ENCODE measurements at places on chromosomes 6 and 20. TPM values are rescaled to one million over a fixed set of nuclear protein-coding genes. Genes with fewer than 3 reads are reported as not detected.

The CITED2 gene
- total RNA-seq: 23.6 TPM

The RMND1 gene
- total RNA-seq: 33.3 TPM

The BMP2 gene
- not detected for total RNA-seq

The NRSN1 gene
- not detected for total RNA-seq

The QKI gene
- 224 TPM for total RNA-seq

The BPIFB2 gene
- not detected for total RNA-seq

The GHRH gene
- total RNA-seq: not detected

The MUCL3 gene
- not detected for total RNA-seq

The PRDM13 gene
- total RNA-seq: not detected

The SEMG1 gene
- total RNA-seq: not detected

The CYP24A1 gene
- not detected for total RNA-seq

DNA sequence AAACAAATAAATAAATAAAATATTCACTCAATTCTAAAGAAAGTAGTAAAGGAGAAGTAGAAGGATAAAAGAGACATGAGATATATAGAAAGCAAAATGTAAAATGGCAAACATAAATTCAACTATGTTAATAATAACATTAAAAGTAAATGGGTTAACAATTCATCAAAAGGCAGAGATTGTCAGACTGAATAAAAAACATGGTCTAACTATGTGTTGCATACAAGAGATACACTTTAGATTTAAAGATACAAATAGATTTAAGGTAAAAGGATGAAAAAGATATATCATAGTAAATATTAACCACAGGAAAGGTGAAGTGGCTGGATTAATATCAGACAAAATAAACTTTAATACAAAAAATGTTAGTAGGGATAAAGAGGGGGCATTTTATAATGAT is 35.8 kb upstream of the PDE10A start:
- no peak overlapping the region for H3K4me3 ChIP-seq
- H3K27ac ChIP-seq: no peak overlapping the region
- no peaks in the 10 kb centered on the region for H3K27me3 ChIP-seq
- no peaks in the 10 kb centered on the region for H3K36me3 ChIP-seq

DNA sequence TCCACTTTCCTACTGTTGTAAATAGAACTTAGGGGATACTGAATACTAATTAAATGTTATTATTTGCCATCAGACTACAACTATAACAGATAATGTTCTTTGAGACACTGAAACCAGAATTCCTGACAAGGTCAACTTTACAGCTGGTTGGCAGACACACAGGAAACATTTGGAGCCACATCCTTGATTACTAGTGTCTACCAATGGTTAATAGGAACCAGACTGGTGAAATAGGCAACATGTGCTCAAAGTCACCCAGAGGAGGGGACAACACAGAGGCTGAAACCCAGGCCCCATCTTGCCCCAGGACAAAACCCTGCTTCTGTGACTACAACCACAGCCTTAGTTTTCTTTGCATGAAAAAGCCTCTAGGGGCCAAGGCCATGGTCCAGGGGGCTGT is 47.8 kb upstream of the NT5E start:
- no peak for DNase-seq
- no peaks in the 10 kb centered on the region for H3K27me3 ChIP-seq
- H3K4me3 ChIP-seq: no peak overlapping the region

- H3K4me1 ChIP-seq: no peaks in the 10 kb centered on the region
- no peaks in the 10 kb centered on the region for H3K36me3 ChIP-seq
- H3K27ac ChIP-seq: no peak overlapping the region
Observed at GRCh38 chr6:148602136-148602535, 144.7 kb upstream of the UST start.

GRCh38 chr6:120447605-120448004 is 886.7 kb downstream of the TBC1D32 start:
- peak; percentile 5 for DNase-seq
- H3K4me3 ChIP-seq: no peak overlapping the region
- H3K27me3 ChIP-seq: no peaks in the 10 kb centered on the region
- no peaks in the 10 kb centered on the region for H3K36me3 ChIP-seq
- H3K4me1 ChIP-seq: no peaks in the 10 kb centered on the region
- no peak overlapping the region for H3K27ac ChIP-seq

DNA sequence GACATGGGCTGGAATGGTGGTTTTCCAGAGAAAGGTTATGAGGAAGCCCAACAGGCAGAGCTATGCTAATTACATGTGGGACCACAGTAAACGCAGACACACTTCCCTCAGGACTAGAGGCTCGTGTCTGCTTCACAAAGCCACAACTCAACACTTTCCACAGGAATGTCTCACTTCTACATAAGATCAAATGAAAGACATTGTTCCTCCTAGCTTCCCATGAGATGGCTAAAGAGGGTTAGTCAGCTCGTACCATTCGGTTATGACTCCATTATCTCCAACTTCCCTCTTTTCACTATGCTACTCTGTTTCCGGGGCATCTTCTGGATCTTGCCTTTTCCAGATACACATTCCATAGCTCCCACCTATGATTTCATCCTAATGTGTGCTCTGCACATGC is 29.1 kb upstream of the ZC3H12D start:
- no peak for DNase-seq
- peaks cover 17% of the 10 kb centered on the region for H3K36me3 ChIP-seq
- no peak overlapping the region for H3K4me3 ChIP-seq
- no peaks in the 10 kb centered on the region for H3K27me3 ChIP-seq
- peaks cover 3% of the 10 kb centered on the region for H3K4me1 ChIP-seq
- no peak overlapping the region for H3K27ac ChIP-seq

- H3K4me3 ChIP-seq: no peak overlapping the region
- H3K4me1 ChIP-seq: no peaks in the 10 kb centered on the region
- no peak overlapping the region for H3K27ac ChIP-seq
- H3K27me3 ChIP-seq: no peaks in the 10 kb centered on the region
- no peaks in the 10 kb centered on the region for H3K36me3 ChIP-seq
Observed at GRCh38 chr6:149266659-149267058, 50.9 kb upstream of the TAB2 start.

- H3K27me3 ChIP-seq: peaks cover 26% of the 10 kb centered on the region
- peaks cover 13% of the 10 kb centered on the region for H3K4me1 ChIP-seq
- H3K27ac ChIP-seq: peak overlapping the region; percentile 42
- DNase-seq: no peak
- no peaks in the 10 kb centered on the region for H3K36me3 ChIP-seq
- H3K4me3 ChIP-seq: peak overlapping the region; percentile 56
Observed at GRCh38 chr20:37915434-37915787, 12.5 kb downstream of the VSTM2L start.

- H3K27me3 ChIP-seq: no peaks in the 10 kb centered on the region
- no peaks in the 10 kb centered on the region for H3K4me1 ChIP-seq
- H3K27ac ChIP-seq: no peak overlapping the region
- H3K4me3 ChIP-seq: no peak overlapping the region
Observed at GRCh38 chr6:43884652-43885022, 114.6 kb downstream of the VEGFA start.

- no peaks in the 10 kb centered on the region for H3K36me3 ChIP-seq
- DNase-seq: no peak
- 0 out of 2 replicates have a peak, but pooled peaks cover 2% of the 10 kb centered on the region for H3K27me3 ChIP-seq
- no peak overlapping the region for H3K27ac ChIP-seq
- no peak overlapping the region for H3K4me3 ChIP-seq
- no peaks in the 10 kb centered on the region for H3K4me1 ChIP-seq
Observed at GRCh38 chr20:53409447-53409717, 184.3 kb downstream of the ZNF217 start.

DNA sequence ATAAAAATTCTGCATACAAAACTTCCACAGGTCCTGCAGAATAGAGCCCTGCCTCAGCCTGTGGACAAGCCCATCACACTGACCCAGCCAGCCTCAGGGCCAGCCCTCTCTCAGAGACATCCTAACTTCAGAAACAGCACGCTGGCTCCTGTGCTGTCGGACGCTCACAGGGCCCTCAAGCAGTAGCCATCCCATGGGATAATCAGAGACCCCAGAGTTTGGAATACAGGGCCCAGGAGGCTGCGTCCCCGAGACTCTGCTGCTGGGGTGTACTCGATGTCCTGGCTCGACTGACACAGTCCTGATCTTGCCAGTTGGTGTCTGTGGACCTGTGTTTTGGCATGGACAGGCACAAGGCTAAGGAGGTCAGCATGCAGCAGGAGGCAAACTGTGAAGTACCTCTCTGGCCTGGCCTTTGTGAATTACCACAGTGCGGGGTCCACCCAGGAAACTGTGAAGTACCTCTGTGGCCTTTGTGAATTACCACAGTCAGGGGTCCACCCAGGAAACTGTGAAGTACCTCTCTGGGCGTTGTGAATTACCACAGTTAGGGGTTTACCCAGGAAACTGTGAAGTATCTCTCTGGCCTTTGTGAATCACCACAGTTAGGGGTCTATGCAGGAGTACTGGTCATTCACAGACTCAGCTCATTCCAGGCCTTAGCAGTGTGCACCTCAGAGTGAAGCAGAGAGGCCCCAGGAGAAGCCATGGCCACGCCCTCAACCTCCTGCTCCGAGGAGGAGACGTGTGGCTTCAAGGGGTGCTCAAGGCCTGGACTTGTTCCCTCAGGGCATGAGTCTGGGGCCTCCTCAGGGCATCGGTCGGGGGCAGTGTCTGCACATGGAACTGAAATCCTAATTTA is 212.4 kb downstream of the SYNDIG1 start:
- DNase-seq: no peak
- H3K4me1 ChIP-seq: peaks cover 11% of the 10 kb centered on the region
- no peaks in the 10 kb centered on the region for H3K36me3 ChIP-seq

GRCh38 chr6:111837007-111837406 is 36.2 kb downstream of the FYN start:
- H3K4me3 ChIP-seq: no peak overlapping the region
- no peak overlapping the region for H3K27ac ChIP-seq
- no peaks in the 10 kb centered on the region for H3K27me3 ChIP-seq
- peaks cover 3% of the 10 kb centered on the region for H3K36me3 ChIP-seq

- no peak overlapping the region for H3K4me3 ChIP-seq
- DNase-seq: no peak
- H3K27ac ChIP-seq: no peak overlapping the region
- no peaks in the 10 kb centered on the region for H3K36me3 ChIP-seq
Observed at GRCh38 chr6:652865-653264, 4.0 kb downstream of the HUS1B start.

DNA sequence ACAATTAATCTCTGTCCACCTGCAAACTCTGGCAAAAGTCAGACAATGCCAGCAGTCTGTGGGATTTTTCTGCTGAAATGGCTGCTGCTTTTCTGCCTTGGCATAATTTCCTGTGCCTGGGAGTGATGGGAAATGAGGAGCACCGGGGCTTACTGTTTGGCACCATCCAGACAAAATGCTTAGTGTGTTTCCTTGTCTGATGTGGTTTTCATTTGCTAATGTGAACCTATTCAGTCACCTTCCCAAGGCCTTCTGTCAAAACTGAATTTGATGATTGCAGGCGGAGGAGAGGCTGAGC is 56.4 kb downstream of the CDH4 start:
- no peaks in the 10 kb centered on the region for H3K36me3 ChIP-seq
- no peak for DNase-seq
- H3K4me1 ChIP-seq: no peaks in the 10 kb centered on the region
- H3K27me3 ChIP-seq: peaks cover 22% of the 10 kb centered on the region

DNA sequence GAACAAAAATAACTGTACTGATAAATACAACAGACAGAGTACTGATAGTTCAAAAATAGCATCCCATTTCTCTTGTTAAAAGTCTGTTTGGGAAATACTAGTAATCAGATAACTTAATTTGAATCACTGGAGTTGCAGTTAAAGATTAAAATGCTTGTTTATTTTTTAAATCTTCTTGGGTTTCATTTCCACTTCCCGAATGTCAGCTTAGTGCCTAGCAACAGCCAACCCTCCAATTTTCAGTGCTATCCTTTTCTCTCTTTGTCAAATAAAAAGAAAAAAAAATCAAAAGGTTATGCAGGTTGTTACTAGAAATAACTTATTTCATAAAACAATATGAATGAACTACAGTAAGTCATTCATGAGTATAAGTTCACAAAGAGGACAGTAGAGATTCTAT is 257.7 kb upstream of the STXBP5 start:
- H3K4me1 ChIP-seq: 0 out of 2 replicates have a peak, but pooled peaks cover 2% of the 10 kb centered on the region
- no peak overlapping the region for H3K4me3 ChIP-seq
- no peaks in the 10 kb centered on the region for H3K36me3 ChIP-seq
- no peak for DNase-seq
- no peaks in the 10 kb centered on the region for H3K27me3 ChIP-seq

DNA sequence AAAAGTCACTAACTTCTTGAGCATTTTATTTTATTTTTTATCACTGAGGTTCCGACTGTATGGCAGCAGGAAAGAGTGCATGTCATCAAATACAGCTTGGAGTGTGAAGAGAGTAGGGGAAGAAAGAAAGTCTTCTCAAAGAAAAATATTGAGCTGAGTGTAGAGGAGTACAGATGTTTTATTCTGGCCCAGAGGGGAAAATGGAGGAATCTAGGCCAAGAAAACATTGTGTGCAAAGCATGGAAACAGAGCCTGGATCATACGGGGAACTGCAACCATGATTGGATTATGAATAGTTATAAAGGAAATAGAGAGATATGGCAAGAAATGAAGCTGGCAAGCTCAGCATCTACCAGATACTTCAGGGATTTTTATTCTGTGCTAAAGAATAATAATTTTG is 104.2 kb upstream of the SCGN start:
- no peak for DNase-seq
- no peaks in the 10 kb centered on the region for H3K4me1 ChIP-seq
- H3K4me3 ChIP-seq: no peak overlapping the region
- H3K27ac ChIP-seq: no peak overlapping the region

- H3K36me3 ChIP-seq: no peaks in the 10 kb centered on the region
- no peak overlapping the region for H3K4me3 ChIP-seq
- H3K27me3 ChIP-seq: no peaks in the 10 kb centered on the region
Observed at GRCh38 chr20:21622097-21622857, 83.2 kb upstream of the PAX1 start.

DNA sequence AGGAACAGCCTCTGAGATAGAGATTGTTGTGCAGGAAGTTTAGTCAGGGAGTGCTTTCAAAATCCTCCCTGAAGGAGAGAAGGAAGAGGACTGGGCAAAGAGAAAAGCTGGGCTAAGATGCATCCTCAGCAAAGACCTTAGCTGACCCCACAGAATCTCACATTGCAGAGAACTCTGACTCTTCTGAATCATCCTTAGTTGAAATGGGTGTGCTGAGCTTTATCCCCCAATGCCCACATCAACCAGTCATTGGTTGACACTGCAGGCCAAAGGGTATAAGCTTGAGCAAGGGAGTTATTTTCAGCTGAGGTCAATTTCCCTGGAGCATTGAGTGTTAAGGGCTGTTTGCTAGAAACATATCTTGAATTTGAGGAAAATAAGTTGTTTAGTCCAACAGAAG is 732.2 kb downstream of the CBLN4 start:
- no peak overlapping the region for H3K4me3 ChIP-seq
- no peaks in the 10 kb centered on the region for H3K36me3 ChIP-seq
- no peak for DNase-seq
- H3K27me3 ChIP-seq: no peaks in the 10 kb centered on the region
- H3K4me1 ChIP-seq: no peaks in the 10 kb centered on the region

- no peak overlapping the region for H3K27ac ChIP-seq
- no peaks in the 10 kb centered on the region for H3K36me3 ChIP-seq
- peaks cover 24% of the 10 kb centered on the region for H3K27me3 ChIP-seq
- no peak overlapping the region for H3K4me3 ChIP-seq
- no peak for DNase-seq
- H3K4me1 ChIP-seq: no peaks in the 10 kb centered on the region
Observed at GRCh38 chr20:64095927-64096326, 11.4 kb downstream of the NPBWR2 start.
